ENCODE measurements at places on chromosomes 6 and 20. TPM values are rescaled to one million over a fixed set of nuclear protein-coding genes. Genes with fewer than 3 reads are reported as not detected.

ZBP1 gene
- total RNA-seq, result 0.32 TPM

C20orf204 gene
- total RNA-seq, result 4.3 TPM

LRP11 gene
- total RNA-seq, result 3.6 TPM

FAM217A gene
- not detected for total RNA-seq

CAP2 gene
- total RNA-seq, result not detected

MTFR2 gene
- total RNA-seq, result 18.4 TPM

SLC17A2 gene
- 0.55 TPM for total RNA-seq

ENPP4 gene
- total RNA-seq, result 5.4 TPM

BHLHE23 gene
- not detected for total RNA-seq

ASIP gene
- total RNA-seq, result not detected

SLC22A3 gene
- total RNA-seq, result not detected

CFB gene
- not detected for total RNA-seq

SLC22A7 gene
- total RNA-seq, result not detected

ERVFRD-1 gene
- not detected for total RNA-seq

BTN1A1 gene
- total RNA-seq, result not detected

FGD2 gene
- total RNA-seq, result 0.64 TPM

CLPSL2 gene
- total RNA-seq, result not detected

SCRT2 gene
- not detected for total RNA-seq

KIAA0408 gene
- total RNA-seq, result 18.5 TPM

MBOAT1 gene
- total RNA-seq, result 33.8 TPM

NOTCH4 gene
- 0.48 TPM for total RNA-seq

CALHM4 gene
- total RNA-seq, result not detected

ME1 gene
- total RNA-seq, result not detected

ACTL10 gene
- 2.6 TPM for total RNA-seq

PIM1 gene
- 151 TPM for total RNA-seq

ZFP64 gene
- 11.3 TPM for total RNA-seq

PEX6 gene
- total RNA-seq, result 26.0 TPM

CLIC5 gene
- 3.0 TPM for total RNA-seq

CTCFL gene
- not detected for total RNA-seq

ARFGEF3 gene
- total RNA-seq, result 0.55 TPM

TREM1 gene
- not detected for total RNA-seq

SLCO4A1 gene
- 59.2 TPM for total RNA-seq

IYD gene
- not detected for total RNA-seq

NAA20 gene
- total RNA-seq, result 76.0 TPM

REM1 gene
- not detected for total RNA-seq

FAM229B gene
- 3.1 TPM for total RNA-seq

Measured in activated T-helper 2 cell treated with anti-CD3 and anti-CD28 coated beads, Interferon-gamma antibody, Interleukin-2, Interleukin-4, amounts not matched to agents 10 μg/mL and 5 μg/mL and 100 μg/mL, durations not matched to agents 14 hours and 24 hours and 36 hours (primary cell).